Stimulated activated CD4-positive, alpha-beta T cell treated with anti-CD3 and anti-CD28 coated beads, TNF-alpha, amount 100 ng/mL, for 24 hours (primary cell): ENCODE measurements at places on chromosomes 12 and 14.

- DNase-seq = no peak
Measured at GRCh38 chr14:45136399-45136798, 669 bp downstream of the FANCM start.

GRCh38 chr14:64525354-64525753 lies 15.2 kb upstream of the HSPA2 start:
- no peak for DNase-seq

- no peak for DNase-seq
Measured at GRCh38 chr12:57698414-57698813, 4.5 kb downstream of the OS9 start.

DNA sequence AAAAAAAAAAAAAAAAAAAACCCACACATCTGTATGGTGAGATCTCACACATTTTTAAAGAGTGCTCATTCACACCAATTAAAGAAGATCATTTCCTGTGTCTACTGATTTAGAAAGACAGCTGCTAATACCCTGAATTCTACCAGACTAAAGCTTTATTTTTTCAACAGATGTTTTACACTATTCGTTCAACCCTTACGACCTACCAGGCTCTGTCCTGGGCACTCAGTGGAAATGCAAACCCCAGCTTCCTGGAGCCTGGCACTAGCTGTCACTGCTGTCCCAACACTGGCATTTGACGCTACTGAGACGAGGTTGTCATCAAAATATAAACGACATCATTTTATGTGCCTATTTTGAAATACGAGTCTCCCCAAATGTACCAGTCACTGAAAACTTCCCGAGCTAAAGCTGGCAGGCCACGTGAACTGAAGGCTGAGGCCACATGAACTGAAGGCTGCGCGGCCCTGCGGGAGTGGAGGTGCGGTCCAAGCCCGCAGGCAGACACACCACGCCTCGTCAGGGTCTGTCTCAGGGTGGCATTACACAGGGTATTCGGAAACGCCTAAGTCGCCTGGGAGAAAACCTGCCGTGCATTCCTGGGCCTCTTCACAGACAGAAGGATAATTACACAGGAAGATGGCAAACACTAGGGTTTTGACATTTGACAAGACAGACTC lies 27.2 kb downstream of the SLC15A4 start:
- no peak for DNase-seq

DNA sequence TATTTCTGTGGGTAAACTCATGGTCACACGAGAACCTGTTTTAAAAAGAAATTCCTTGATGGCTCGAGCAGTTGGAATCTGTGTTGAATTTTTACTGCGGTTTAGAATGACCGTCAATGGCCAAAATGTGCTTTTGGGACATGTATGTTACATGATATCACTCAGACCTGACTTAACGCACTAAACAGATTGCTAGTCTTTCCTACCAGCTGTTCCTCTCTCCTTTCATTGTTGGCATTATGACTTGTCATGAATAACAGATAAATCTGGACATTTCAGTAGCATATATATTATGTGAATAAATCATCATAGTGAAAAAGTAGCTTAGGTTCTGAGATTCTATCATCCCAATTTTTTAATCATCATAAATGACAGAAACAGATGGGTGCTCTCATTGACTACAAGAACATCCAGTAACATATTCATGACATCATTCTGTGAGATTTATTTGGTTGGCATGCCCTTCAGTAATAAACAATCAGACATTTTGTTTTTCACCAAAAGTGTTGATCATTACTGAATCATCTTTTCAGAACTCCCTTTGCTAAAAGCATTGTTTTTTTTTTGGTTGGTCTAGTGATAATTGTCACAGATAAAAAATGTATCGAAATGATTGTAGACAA lies 57.9 kb upstream of the NAV3 start:
- no peak for DNase-seq

DNA sequence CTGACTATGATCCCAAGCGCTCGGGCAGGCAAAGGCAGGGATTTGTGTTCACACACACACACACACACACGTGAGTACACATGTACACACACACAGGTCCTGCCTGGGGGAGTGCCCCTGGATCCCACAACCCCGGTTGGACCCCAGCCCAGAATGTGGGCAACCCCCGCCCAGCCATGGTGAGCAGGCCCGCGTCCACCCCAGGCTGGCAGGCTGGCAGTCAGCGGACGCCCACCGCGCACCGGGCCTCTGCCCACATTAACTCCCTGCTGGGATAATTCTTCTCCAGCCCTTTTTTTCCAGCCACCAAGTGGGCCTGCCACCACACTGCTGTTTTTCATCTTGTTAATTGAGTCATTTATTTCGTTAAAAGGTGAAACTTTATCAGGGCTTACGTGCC lies 256.2 kb downstream of the BCL11B start:
- no peak for DNase-seq
